GM12892 (cell line): ENCODE measurements at places on chromosomes 5 and 9.

GRCh38 chr5:95759634-95760033 lies 28.5 kb downstream of the RHOBTB3 start:
- no peak for DNase-seq

DNA sequence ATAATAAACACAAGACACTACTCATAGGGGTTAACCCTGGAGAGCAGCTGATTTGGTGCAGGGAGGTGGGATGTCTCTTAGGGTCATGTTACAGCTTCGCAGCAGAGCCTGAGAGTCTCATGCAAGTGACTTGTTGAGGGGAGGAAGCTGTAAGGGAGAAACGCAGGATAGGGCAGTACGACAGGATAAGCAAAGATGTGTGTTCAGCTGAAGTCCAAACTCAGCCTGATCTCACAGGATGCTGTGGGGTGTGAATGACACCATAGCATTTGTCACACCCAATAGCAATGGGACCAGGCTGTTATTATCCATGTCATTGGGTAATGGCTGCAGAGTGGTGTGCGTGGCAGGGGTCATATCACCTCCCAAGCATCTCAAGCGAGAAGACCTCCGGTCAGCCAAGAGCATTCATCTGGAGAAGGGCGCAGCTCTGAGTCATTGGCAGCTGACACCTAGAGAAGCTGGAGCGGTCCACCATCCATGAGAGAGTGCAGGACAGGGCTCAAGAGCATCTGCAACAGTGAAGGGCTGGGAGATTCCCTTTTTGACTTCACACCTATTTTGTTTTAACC lies 49.2 kb upstream of the RPL26L1 start:
- no peak for DNase-seq

DNA sequence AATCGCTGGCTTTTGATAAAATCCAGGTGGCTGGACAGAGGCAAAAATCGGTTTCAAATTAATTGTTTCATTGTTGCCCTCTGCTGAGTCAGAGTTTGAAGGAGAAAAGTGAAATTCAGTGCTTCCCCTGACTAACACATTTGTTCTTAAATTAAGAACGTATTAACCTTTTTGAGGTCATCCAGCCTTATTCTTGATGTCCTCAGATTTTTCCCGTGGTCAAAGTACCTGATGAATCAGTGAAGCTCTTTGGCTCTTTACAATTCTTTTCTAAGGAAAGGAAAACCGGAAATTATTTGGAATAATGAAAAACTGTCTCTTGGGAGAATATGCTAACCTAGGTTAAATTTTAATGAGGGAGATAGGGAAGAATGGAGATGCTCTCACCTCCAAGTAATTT lies 21.6 kb downstream of the OSMR start:
- no peak for DNase-seq

GRCh38 chr9:127489471-127490115 lies 38.3 kb downstream of the LRSAM1 start:
- no peak for DNase-seq

- DNase-seq, result no peak
Observed at GRCh38 chr9:16512281-16512680, 358.2 kb downstream of the BNC2 start.

DNA sequence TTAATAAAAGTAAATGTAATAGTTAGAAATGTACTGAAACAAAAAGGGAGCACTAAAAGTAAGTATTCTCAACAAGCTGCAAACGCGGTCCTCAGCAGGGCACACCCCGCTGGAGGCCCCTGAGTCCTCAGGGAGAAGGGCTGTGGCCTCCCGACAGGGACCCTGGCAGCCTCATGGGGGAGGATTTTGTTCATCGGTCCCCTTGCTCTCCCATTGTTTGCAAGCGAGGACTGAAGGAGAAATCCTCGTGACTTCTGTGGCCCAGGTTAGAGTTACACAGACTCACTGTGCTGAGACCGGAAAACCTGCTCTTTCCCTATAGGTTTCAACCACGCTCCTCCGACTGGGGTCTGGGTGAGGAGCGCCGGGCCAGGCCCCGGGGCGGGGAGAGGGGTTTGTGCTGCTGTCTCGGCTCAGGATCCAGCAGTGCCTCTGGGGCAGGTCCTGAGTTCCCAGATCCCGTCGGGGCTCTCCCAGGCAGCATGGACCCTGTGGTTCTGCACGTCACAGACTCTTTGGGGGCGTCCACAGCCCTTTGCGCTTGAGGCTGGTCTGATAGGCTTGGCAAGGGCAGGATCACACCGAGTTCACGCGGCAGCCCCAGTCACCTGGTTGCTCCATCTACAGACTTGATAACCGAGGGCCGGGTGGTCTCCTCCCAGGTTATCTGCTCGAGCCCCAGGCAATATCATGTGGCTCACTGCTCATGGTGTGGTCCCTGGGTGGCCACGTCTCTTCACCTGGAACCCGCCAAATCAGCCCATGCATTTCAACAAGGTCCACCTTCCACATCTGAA lies 38.8 kb downstream of the MRPL36 start:
- no peak for DNase-seq

GRCh38 chr5:43141211-43141610 lies 20.5 kb downstream of the ZNF131 start:
- no peak for DNase-seq

DNA sequence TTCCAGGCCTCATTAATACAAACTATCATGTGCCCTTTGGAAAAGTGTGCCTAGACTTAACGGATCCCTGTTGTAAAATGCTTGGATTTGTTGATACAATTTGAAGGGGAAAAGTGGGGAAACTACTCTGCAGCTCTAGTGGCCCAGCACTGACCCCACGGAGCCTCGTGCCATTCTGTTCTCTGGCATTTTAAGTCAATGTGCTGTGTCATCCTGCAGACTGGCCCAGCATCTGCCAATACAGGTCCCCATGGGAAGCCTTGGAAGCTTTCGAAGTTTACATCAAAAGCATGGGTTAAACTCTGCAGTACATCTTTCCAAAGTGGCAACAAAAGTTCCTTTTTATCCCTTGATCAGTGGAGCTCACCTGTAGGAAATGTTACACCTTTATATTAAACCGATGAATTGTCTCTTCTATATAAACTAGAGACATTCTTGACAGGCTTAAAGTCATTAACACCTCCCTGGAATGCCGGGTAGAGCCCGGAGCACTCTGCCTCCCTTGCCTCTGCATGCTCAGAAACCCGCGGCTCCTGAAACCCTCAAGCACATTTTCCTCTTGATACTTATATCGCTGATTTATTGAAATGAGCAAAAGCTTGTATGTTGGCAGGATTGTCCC lies 596.0 kb upstream of the ADAMTS16 start:
- no peak for DNase-seq

GRCh38 chr9:107740088-107740980 lies 250.8 kb upstream of the KLF4 start:
- no peak for DNase-seq

- no peak for DNase-seq
Observed at GRCh38 chr5:410911-411517, 32.0 kb upstream of the EXOC3 start.

- DNase-seq, result no peak
Observed at GRCh38 chr9:35923598-35923926, 14.3 kb downstream of the SPAAR start.

DNA sequence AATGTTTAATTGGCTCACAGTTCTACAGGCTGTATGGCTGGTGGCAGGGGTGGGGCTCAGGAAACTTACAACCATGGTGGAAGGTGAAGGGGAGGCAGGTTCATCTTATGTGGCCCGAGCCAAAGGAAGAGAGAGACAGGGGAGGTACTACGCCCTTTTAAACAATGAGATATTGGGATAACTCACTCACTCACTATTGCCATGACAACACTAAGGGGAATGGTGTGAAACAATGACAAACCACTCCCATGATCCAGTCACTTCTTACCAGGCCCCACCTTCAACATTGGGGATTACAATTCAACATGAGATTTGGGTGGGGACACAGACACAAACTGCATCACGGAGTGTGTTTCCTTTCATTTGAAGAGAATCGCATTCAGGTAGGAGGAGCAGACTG lies 220.9 kb downstream of the GADD45G start:
- DNase-seq, result no peak

- DNase-seq, result no peak
Observed at GRCh38 chr5:65483546-65484346, 2.0 kb upstream of the ADAMTS6 start.

DNA sequence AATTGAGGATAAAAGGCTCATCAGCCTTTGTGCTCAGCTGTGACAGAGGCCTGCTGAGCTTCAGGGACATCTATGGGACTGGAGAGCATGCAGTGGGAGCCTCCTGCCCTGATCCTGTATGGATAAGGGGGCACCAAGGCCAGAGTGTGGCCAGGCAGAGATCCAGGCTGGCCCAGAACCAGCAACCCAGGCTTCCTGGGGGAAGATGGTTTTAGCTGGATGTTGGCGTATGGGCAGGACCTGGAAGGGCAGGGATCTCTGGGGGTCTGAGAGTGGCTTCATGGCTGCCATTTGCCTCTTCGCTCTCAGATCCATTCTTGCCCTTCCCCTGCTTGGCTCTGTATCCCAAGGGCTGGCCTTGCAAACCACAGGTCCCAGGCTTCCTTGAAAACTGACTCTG lies 169.9 kb downstream of the MACROH2A1 start:
- DNase-seq, result no peak

DNA sequence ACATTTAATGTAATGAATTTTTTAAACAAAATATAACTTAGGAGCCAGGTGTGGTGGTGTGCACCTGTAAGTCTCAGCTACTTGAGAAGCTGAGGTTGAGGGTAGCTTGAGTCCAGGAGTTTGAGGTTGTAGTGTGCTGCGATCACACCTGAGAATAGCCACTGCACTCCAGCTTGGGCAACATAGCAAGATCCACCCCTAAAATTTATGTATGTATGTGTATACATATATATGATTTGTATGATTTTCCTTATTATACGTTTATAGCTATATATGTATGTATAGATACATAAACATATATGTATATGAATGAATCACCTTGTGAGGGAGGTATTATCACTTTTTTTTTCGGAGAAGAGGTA lies 653 bp upstream of the CCNI2 start:
- DNase-seq, result no peak

DNA sequence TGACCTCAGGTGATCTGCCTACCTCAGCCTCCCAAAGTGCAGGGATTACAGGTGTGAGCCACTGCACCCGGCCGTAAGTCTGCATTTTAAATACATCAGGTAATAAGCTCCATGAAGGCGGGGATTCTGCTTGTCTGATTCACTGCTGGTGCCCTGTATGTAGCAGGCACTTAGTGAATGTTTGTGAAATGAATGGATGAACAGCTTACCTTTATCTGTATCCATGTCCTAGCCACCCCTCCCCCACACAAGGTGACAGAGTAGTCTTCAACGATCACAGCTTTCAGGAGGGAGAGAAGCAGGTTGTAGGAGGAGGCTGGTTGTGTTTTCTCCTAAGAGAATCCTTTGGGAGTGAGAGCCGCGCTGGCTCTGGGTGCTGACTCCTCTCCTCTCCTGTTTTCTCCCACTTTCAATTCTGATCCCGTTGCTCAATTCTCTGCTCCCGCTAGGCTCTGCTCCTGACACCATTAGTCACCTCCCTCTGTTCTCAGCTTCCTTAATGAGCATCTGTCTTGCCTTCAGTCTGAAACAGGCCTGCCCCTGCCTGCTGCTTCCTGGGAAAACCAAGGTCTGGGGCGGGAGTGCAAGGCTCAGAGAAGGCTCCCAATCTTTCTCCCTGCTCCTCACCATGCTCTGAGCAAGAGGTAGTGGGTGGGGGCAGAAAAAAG lies 88.8 kb upstream of the CTNNA1 start:
- DNase-seq, result no peak

DNA sequence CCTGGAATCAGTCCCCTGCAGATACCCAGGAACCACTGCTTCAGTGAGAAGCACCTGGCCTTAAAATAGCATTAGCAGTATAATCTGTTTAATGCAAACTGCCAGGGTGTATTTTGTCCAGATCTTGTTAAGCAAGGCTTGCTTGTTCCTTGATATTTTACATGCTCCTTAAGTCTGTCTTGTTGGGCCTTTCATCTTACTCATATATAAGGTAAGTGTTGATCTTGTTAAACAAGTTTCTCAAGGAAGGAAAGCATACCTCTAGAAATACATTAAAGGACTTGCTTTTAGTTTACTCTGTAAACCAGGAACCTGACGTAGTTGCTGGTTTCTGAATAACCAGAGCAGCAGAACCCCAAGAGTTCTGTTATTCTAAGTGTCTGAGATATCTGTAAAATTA lies 13.7 kb downstream of the HSPA4 start:
- DNase-seq, result no peak

DNA sequence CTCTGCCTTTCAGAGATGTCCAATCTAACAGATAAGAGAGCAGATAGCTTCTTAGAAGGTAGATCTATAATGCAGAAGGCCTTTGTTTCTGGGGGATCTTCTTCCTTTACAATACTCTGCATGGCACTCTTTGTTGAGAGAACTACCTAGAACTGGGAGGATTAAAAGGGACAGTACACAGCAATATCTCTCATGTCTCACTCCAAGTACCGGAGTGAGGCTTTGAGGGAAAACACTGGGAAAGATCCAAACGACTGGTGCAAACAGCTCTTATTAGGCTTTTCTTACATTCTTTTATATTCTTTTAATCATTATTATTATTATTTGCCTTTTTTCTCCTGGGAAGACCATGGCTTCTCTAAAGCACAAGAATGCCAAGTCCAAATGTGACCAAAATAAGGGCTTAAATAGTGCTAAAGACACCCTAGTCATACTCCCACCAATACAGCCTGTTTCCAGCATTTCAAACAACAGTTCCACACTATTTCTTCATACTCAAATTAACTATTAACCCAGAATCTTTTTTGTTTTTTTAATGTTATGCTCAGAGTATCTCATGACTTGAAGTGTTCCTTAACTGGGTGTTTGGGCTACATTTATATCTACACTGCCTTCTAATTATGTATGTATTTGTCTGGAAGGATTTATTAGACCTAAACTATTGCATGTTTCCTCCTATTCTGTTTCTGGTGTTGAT lies 52.7 kb downstream of the ABHD17B start:
- no peak for DNase-seq

- DNase-seq, result no peak
Observed at GRCh38 chr5:122779451-122779850, 4.6 kb downstream of the SNX2 start.

DNA sequence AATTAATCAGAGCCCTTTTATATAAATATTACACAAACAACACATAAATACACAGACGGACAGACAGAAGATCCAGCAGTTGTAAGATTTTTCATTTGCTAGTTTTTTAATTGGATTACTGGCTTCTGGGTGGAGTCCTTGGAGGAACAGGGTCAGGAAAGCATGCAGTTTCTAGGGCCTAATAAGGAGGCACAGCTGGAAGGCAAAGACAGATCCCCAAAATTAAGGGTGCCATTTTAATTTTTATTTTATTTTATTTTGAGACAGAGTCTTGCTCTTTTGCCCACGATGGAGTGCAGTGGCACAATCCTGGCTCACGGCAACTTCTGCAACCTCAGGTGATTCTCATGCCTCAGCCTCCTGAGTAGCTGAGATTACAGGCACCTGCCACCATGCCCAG lies 49.5 kb downstream of the PTGS1 start:
- no peak for DNase-seq

- no peak for DNase-seq
Observed at GRCh38 chr5:109705596-109705995, 15.9 kb downstream of the MAN2A1 start.

DNA sequence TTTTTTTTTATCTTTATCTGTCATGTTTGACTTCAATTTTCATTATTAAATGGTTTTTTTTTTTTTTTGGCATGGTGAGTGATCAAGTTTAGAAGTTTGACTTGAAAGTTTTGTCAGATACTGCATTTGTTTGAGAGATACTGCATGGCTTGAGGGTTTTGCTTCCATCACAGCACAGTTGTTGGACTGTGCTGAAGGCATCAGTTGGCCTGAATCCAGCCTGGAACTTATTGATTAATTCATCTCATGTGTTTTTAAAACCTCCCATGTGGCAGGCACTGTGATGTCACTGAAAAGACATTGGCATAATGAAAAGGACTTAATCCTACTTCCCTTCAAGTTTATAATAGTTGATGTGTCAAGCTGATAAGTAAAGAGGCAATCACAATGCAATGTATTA lies 128.4 kb downstream of the FGF10 start:
- DNase-seq, result no peak
